GM18507 (cell line): ENCODE measurements at places on chromosomes 3 and 15.

DNA sequence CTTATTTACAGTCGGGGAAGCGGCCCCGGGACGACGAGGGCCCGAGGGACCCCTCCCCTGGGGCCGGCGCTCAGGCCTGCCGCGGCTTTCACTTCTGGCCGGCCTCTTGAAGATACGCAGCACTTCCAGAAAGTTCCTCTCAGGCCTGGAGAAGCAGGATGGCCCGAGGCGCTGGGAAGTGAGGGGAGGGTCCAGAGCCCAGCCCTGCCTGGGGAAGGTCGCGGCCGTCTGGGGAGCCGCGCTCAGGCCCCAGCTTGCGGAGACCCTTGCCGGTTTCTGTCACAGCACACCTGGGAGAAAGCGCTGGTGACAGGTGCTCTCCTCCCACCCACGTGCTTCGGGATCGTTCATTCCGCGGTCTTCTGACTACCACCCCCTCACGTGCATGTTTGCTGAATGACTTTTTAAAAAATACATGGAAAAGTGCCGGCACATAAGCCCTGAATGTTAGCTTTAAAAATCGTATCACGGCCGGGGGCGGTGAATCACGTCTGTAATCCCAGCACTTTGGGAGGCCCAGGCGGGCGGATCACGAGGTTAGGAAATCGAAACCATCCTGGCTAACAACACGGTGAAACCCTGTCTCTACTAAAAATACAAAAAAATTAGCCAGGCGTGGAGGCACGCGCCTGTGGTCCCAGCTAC, 727 bp upstream of the TM2D3 start:
- no peak for DNase-seq

DNA sequence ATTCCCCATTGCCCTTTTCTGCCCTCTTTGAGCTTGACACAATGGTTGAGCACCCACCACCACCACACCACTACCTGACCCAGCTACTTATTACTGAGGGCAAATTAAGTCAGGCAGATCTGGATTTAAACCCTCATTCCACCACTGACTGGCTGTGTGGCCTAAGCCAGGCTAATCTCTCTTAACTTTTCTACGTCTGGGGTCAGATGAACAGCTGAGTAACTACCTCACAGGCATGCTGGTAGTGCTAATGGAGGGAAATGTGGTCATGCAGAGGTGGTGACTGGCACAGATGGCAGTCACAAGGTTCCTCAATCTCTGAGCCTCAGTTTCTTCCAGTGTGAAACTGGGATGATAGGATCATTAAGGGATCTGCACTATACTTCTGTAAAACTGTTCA, 4.3 kb upstream of the MRPS25 start:
- no peak for DNase-seq

GRCh38 chr15:38535491-38536200, 29.0 kb downstream of the RASGRP1 start:
- no peak for DNase-seq

DNA sequence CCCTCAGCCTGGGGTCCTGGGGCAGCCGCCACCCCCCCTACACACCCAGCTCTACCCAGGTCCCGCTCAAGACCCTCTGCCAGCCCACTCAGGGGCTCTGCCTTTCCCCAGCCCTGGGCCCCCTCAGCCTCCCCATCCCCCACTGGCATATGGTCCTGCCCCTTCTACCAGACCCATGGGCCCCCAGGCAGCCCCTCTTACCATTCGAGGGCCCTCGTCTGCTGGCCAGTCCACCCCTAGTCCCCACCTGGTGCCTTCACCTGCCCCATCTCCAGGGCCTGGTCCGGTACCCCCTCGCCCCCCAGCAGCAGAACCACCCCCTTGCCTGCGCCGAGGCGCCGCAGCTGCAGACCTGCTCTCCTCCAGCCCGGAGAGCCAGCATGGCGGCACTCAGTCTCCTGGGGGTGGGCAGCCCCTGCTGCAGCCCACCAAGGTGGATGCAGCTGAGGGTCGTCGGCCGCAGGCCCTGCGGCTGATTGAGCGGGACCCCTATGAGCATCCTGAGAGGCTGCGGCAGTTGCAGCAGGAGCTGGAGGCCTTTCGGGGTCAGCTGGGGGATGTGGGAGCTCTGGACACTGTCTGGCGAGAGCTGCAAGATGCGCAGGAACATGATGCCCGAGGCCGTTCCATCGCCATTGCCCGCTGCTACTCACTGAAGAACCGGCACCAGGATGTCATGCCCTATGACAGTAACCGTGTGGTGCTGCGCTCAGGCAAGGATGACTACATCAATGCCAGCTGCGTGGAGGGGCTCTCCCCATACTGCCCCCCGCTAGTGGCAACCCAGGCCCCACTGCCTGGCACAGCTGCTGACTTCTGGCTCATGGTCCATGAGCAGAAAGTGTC, 30.2 kb downstream of the PTPN23 start:
- DNase-seq: no peak

DNA sequence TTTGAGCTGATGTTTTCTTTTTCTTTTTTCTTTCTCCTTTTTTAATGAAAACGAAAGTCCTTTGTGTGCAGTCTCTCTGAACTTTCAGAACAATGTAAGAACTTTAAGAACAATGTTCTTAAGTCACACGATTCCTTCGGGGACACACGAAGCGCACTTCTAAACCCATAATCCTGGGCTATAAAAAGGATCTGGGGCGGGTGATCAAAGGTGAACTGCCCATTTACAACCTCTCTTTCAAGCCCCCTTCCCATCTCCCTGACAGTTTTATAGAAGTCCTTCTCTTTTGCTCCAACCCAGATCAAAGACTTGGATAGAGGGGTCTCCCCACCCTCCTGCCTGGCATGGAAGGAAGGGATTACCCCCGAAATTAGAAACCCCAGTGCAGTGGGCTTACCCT, 126.8 kb downstream of the BDH1 start:
- no peak for DNase-seq

- DNase-seq: no peak
These were observed 381.0 kb upstream of the RGMA start for GRCh38 chr15:93469994-93470393.

GRCh38 chr3:94378322-94378721, 315.5 kb downstream of the NSUN3 start:
- no peak for DNase-seq

DNA sequence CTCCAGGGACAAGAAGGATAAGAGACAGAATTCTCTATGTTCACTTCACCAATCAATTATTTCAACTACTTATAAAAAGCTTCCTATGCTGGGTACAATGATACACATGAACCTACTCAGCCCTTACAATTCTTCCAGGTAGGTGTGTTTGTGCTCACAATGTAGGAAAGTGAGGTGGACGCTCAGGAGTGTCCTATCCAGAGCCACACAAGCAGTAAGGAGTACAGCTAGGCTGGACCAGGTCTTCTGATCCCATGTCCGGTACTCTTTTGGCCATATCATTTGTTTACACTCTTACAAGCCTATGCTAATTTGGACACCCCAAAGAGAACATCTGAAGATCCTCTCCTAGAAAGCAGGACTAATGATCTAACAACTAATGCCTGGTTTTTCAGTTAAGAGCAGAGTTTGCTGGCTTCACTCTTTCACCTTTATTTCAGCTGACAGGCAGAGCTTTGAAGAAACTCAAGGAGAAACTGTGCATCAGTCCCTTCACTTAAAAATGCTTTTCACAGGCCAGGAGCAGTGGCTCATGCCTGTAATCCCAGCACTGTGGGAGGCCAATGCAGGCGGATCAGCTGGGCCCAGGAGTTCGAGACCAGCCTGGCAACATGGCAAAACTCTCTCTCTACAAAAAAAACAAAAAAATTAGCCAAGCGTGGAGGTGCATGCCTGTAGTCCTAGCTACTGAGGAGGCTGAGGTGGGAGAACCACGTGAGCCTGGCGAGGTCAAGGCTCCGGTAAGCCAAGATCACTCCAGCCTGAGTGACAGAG, 27.5 kb downstream of the IGF2BP2 start:
- DNase-seq: no peak

DNA sequence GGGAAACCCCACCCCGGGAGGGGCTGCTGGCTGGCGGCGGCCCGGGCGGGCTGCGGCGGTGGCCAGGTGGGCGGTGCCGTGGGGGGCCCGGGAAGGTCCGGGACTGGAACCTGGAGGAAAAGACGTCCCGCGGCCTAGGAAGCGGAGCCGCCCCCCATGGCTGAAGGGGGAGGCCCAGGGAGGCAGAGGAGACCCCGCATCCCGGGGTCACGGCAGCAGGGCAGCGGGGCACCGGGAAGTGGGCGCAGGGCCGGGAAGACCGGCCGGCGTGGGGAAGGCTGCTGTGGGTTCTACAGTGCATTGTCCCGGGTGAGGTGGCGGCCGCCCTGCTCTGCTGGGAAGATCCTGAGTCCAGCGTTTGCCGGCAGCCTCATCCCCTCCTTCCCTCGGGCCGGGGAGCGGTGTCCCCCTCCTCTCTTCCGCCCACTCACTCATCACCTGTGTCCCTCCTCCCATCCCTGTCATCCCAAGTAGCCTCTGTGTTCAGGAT, 525 bp upstream of the FSTL1 start:
- no peak for DNase-seq

DNA sequence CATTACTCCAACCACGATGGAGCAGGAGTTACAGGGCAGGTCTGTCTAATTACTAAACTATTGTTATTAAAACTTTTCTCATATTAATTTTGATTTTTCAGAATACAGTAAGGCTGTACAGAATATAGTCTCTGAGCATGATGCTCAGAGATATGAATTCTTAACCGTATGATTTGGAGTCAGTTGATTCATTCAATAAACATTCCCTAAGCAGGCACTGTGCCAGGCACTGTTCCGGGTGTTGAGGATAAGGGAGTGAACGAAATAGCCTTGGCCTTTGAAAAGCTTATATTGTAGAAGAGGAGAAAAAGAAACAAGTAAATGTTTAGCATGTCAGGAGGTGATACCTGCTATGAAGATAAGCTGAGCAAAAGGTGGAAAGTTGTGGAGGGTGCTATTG, 187.3 kb downstream of the KCNAB1 start:
- no peak for DNase-seq

DNA sequence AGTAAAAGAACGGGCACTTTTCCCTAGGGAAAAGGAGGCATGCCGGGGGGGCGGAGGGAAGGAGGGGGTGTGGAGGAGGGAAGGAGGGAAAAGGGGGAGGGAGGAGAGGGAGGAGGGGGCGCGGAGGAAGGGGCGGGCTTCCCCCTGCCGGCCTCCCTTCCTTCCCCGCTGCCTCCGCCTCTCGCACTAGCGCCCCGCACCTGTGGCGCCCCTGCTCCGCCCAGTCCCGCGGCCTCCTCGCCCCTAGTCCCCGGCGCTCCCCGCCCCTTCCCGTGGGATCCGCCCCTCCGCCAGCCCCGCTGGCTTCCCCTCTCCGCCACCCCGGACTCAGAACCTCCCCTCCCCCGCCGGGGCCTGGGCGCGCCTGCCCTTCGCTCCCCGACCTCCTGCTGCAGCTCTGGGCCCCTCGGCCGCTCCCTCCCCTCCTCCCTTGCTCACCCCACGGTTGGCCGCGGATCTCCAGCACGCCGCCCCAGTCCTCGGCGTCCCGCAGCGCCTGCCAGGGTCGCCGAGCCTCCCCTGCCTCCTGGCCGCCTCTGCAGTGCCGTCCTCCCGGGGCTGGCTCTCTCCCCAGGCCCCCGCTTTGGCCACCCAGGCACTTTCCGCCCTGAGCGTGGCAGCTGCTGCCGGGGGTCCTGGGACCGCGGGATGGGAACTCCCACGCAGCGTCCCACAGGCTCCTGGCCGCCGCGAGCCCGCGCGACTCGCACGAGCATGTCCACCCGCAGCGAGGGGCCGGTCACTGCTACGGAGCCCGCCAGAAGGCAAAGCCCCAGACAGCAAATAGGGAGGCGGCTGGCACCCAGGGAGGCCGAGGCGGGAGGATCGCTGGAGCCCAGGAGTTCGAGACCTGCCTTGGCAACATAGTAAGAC, 147.4 kb downstream of the TJP1 start:
- DNase-seq: no peak

DNA sequence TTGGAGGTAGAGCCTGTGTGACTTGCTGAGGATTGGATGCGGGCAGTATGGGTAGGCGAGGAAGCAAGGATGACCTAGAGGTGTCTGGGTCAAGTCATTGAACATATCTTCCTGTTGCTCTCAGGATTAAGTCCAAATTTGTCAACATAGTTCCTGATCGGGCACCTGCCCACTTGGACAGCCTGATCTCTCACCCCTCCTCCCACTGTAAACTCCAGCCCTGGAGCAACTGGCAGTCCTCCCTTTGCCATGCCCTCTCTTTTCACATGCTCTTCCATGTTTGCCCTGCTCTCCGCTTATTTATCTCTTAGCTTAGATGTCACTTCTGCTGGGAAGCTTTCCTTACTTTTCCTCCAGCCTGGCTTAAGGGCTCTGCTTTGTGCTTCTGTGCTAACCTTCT, 47.6 kb upstream of the PPP4R2 start:
- DNase-seq: no peak

- no peak for DNase-seq
These were observed 363 bp downstream of the GTF2E1 start for GRCh38 chr3:120742849-120743365.

DNA sequence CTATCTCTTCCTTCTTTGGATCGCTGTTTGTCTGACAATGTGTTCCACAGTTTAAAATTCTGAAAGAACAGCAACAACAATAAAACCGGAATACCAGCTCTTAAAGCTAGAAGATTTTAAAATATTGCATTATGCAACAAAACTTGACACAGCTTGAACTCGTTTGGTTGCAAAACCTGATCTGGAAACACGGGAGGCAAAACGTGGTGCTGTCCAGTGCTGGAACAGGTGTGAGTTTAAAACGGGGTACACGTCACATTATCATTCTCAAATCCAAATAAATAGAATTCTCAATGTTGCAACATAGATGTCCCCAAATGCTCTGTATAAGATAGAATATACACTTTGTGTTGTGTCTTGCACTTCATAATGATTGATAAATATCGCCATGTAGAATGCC, 110.9 kb upstream of the LYSMD4 start:
- DNase-seq: no peak

GRCh38 chr3:47522082-47522987, 8.8 kb upstream of the ELP6 start:
- peak; percentile 69 for DNase-seq

DNA sequence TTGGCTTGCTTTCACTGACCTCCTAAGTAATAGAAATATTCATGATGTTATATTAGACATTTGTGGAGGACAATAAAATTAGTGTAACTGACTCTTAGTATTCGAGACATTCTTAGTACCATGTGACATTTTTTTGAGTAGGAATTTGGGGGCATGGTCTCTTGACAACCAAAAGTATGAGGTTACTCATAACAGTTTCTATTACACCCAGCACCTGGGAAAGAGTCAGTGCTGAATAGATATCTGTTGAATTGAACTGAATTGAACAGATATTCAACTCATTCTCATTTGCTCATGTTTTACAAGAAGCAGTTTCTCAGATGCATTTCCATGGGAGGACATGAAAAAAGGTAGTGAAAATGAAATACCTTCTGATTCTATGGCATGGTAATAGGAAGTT, 84.4 kb downstream of the CMSS1 start:
- DNase-seq: no peak

DNA sequence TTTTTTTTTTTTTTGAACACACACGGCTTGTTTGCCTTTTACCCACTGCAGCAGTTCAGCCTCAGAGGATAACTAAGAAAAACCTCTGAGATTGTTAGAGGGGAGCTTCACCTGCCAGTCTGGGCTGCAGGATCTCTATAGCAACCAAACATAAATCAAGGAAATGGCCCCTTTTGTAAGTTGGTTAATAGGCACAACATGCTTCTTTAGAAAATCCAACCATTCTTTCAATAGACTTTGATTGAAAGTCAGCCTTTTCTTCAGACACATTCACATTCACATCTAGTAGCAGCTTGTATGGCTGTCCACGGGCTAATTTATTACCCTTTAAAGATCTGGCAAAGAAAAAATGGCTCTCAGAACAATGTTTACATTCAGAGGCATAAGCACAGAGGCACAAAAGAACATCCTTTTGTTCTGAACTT, 136.6 kb upstream of the RARB start:
- no peak for DNase-seq
